ENCODE measurements at places on chromosomes 3 and 15.

DNA sequence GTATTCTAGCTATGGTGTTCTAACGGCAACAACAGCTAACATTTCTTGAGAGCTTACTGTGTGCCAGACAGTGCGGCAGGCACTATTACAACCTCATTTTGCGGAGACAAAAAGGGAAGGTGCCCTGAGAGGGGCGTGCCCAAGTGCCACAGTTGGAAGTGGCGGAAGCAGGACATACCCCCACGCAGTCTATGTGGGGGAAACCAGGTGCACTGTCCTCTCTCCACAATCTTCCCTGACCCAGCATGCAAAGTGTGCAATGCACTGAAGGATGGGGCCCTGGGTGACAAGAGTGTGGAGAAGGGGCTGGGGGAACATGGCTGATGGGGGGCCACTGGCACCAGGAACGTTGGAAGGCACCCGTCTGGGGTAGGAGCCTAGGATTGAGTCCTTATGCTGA lies 8.6 kb downstream of the ANP32A start:
- no peak for DNase-seq

DNA sequence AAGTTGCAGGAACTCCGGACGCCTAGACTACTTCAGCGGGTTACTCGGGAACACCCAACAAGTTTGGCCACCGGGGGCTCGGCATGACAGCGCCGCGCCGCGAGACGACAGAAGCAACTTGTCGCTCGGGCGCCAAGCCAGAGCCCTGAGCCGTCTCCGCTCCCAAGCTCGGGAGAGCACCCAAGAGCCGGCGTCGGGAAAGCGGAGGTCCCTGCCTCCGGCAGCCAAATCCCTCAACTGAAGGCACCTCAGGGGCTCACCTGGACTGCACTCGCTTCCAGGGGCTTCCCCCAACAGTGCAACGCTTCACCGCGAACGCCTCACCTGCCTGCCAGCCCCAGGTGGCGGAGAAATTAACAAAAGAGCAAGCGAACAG lies 640 bp downstream of the MB21D2 start:
- DNase-seq, result no peak

DNA sequence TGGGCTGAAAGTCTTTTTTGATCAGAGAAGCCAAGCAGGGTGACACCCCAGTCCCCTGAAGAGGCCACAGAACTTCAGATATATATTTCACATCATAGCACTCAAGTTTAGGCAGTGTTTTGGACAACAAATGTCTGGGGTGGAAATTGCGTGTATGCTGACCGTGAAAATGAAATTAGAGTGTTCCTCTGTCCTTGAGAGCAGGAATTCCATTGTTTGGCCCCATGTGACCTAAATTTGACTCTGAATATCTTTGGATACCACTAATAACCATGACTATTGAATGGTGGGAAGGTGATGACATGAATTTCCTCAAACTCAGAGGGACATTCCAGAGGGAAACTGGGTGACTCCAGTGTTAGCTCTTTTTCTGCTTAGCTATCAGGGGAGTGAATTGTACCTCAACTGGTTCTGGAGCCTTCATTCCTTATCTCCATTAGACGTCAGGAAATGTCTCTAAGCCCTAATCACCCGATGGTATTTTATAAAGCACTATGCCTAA lies 263.5 kb upstream of the RASGRP1 start:
- no peak for DNase-seq

DNA sequence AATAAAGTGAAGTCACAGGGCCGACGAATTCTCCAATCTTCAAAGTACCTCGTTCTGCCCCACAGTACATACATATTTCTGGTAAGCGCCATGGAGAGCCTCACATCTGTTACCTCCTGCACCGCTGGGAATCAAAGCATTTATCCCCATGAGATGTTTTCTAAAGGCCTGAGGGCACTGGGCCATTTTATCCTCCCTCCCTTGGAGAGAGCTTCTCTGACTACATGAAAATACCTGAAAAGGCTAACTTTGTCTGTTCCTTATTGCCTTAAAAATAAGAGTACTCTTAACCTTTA lies 148.1 kb downstream of the RORA start:
- no peak for DNase-seq

DNA sequence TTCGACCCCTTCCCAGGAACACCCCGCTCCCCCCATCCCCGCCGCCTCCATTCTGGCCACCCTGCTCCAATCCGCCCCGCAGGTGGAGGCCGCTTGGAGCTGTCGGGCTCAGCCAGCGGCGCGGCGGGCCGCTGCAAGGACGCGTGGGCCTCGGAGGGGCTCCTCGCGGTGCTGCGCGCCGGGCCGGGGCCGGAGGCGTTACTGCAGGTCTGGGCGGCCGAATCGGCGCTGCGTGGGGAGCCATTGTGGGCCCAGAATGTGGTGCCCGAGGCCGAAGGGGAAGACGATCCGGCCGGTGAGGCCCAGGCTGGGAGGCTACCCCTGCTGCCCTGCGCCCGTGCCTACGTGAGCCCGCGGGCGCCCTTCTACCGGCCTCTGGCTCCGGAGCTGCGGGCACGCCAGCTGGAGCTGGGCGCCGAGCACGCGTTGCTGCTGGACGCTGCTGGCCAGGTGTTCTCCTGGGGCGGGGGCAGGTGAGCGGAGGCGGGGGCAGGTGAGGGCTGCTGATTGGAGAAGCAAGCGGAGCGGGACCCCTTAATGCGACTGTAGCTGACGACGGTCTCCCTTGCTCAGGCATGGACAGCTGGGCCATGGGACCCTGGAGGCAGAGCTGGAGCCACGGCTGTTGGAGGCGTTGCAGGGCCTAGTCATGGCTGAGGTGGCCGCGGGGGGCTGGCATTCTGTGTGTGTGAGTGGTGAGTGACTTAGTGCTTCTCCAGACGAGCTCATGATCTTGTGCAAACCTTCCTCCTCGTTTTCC lies 2.5 kb downstream of the RCCD1 start:
- DNase-seq, result no peak

GRCh38 chr15:95287720-95288103 lies 1042.8 kb upstream of the NR2F2 start:
- no peak for DNase-seq

GRCh38 chr3:69442771-69443311 lies 57.0 kb upstream of the FRMD4B start:
- no peak for DNase-seq

GRCh38 chr3:194967151-194968117 lies 281.8 kb downstream of the FAM43A start:
- no peak for DNase-seq

GRCh38 chr15:78859971-78860719 lies 12.5 kb upstream of the MORF4L1 start:
- DNase-seq, result peak; percentile 30

DNA sequence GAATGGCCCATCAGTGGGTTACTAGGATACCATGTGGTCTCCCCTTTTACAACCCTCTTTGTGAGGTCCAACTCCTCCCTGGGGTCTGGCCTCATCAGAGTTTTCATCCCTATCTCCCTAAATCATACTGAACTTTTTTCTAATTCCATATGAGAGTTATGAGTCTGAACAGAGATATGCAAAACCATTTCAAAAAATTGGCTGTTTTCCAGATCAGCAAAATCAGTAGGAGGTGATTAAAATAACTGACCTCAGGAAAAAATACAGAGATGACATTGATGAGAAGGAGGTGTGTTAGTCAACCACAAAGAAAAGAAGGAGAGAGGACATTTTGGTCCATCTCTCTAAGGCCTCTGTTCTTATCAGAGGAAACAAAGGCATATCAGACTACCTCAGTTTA lies 200.8 kb upstream of the CFAP20DC start:
- DNase-seq, result no peak

DNA sequence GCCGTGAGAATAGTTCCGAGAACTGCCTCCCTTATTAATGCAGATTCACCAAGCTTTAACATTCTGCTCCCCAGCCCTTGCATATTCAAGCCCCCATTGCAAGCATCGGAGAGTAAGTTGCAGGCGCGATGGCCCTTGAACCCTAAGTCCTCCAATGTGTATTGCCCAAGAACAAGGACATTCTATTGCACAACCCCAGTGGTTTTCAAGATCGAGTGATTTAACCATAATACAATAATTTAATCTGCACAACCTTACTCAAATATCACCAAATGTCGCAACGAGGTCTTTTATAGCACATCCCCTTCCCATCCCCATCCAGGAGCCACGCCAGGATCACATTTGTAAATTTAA lies 21.7 kb upstream of the PLXND1 start:
- DNase-seq, result no peak

DNA sequence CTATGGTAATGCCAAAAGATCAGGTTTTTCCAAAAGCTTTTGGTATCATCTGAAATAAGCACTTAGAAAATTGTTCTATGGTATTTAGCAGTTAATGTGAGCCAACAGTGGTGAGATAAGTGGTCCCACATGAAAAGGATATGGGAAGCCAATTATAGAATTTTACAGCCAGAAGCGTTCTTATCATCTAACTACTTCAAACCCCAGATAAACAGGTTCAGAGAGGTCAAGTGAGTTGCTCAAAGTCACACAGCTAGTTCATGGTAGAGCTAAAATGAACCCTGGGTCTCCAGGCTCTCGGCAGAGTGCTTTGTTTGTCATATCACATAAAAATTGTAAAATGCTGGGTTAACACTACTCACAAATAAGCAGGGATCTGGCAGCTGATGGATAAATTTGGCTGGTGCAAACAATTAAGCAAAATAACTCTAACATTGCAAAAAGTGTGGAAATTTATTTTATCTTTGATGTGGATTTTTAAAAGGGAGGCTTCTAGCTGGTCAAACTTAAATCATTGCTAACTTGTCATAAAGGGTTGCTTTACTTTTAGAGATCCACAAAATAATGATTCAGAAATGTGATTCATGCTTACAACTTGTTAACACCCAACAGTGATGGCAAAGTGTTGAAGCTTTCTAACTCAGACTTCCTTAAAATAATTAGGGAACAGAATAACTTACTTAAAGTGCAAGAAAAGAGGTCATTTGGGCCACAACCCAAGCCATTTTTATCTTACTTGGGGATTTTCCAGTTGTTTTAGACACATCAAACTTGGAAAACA lies 202.8 kb upstream of the TBC1D5 start:
- DNase-seq, result no peak

DNA sequence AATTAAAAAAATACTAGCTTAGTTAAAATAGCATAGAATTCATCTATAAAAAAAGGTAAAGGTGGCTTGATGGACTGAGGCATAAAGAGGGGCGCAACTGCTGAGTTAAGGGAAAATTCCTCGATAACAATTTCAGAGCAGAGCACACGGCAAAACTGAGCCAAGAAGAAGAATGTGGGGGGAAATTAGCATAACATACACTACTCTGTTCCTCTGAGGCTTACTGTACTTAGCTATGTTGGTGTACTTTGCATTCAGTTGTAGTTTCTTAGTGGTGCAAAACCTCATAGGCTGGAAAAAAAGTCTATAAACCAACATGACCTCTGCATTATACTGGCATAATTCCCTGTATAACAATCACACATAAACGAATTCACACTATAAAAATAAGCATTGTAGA lies 357.9 kb upstream of the LRRC3B start:
- DNase-seq, result no peak
